ENCODE measurements at places on chromosomes 12 and 14.
A peak's percentile ranks its signal among the peaks of the same experiment; 100 is the strongest.

DNA sequence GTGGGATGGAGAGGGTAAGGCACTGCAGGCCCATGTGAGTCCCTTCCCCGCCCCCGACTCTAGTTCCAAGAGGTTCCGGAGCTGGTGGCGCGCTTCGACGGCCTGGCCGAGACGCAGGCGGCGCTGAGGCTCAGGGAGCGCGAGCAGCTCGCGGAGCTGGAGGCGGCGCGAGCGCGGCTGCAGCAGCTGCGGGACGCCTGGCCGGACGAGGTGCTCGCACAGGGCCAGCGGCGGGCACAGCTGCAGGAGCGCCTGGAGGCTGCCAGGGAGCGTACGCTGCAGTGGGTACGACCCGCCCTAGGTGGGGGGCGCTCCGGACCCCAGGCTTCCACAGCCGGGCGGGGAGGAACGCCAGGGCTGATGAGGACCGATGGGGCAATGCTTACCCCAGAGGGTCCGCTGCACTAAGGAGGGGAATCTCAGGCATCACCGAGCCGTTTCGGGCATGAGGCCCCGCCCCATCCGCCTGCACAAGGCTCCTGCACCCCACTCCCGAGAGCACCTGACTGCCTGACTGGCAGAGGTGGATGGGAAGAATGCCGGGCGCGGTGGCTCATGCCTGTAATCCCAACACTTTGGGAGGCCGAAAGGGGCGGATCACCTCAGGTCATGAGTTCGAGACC is 4.9 kb downstream of the CFAP73 start:
- DNase-seq = peak; percentile 48

- no peak for DNase-seq
Measured at GRCh38 chr14:98606041-98606640, 665.9 kb downstream of the BCL11B start.

DNA sequence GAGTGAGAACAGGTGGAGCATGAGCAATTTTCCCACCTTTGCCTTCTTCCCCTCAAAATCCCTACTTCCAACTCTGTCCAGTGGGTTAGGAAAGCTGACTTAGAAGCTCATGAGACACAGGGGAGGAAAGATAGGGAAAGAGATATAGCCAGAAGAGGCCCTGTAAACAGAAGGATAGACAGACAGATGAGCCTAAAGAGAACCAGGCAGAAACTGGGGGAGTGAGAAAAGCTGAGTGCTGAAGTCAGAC is 5.0 kb downstream of the AJUBA start:
- DNase-seq = no peak

DNA sequence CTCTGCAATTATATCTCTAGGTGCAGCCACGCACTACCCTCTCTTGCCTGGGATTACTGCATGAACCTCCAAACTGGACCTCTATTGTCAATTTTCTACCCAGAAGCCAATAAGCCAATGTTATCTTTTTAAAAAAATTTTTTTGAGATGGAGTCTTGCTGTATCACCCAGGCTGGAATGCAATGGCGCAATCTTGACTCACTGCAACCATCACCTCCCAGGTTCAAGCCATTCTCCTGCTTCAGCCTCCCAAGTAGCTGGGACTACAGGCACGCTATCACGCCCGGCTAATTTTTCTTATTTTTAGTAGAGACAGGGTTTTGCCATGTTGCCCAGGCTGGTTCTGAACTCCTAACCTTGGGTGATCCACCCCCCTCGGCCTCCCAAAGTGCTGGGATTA is 11.2 kb upstream of the PXN start:
- DNase-seq = no peak

DNA sequence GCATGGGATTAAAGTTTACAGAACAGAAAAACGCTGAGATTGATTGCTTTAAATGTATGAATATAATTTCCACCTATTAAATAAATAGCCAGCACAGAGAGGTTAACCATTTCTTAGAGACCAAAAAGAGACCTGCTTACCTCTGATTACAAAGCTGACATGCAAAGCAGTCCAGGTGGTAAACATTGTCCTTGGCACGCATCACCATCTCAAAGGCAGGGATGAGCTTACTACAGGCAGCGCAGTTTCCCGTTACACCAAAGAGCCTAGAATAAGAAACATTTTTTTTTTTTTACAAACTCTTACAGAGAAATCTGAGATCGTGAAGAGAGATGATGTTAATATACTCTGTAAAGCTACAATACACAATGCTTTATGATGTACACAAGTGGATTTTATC is 45.7 kb downstream of the LMO3 start:
- no peak for DNase-seq

DNA sequence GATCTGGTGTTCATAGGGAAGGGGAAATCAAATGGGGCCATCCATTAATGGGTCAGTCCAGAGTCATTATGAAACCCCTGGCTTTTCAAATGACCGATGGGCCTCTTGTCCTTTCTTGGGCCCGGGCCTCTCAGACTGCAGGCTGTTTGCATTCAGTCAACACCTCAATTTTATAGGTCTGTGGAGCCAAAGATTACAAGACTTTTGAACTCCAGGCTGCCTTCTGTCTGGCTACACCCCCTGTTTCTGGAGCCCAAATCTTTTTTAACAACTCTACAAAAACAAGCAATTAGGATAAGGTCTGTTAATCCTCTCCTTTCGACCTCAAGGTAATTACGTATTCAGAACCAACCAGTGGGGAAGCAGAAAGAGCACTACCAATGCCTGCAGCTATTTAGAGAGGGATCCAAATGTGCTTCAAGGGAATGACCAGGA is 35.6 kb downstream of the DUSP6 start:
- no peak for DNase-seq

DNA sequence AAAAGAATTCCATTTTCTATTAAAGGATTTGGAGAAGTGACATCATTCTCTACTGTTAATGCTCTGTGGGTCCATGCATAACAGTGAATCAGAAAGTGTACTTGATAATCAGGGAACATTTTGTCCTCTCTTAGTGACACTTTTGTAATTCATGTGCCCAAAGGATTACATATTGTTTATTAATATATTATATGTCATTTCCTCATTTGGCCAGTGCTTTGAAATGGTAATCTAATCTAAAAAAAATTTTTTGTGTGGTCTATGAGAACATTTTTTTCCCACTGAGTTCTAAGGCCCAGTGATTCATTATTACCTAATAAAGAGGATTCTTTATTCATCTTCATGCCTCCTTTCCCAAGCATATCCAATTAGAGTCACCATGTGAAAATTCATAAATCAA is 79.7 kb upstream of the MYF6 start:
- DNase-seq = no peak

DNA sequence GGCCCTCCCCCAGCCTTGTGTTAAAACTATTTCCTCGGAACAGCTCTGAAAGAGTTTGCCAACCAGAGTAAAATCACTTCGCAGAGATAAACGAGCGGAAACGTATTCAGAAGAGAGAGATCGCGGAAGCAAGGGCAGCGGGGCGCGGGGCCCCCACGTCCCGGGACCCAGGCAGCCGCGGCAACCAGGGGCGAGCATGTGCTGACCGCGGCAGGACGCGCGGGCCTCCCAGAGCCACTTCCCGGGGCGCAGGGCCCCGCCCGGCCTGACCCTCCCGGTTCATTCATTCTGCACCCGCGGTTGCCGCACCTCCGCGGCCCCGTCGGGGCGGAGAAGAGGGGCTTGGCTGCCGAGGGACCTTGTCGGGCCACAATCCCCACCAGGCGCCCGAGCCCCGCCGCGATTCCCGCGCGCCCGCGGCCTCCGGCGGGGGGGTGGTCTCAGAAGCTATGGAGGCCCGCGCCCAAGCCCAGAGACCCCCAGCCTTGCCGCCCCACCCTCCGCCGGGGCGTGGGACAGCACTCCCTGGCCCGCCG is 598 bp downstream of the UBE2N start:
- DNase-seq = no peak

DNA sequence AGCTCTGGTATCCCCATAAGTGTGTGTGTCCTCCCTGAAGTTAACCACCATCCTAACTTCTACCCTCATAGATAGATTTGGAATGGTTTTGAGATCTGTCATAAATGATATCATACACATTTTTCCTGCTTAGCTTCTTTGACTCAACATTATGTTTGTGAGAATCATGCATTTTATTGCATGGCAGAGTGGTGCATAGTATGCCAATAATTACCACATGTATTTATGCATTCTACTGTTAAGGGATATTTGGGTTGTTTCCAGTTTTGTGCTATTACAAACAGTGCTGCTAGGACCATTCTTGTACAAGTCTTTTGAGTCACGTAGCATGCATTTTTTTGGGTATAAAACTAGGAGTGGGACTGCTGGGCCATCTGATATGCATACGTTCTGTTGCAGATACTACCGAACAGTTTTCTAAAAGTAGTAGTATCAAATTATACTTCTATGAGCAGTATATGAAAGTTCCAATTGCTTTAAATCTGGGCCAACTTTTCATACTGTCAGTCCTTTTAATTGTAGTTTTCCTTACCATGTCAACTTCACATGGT is 13.4 kb downstream of the GRIP1 start:
- DNase-seq = no peak

DNA sequence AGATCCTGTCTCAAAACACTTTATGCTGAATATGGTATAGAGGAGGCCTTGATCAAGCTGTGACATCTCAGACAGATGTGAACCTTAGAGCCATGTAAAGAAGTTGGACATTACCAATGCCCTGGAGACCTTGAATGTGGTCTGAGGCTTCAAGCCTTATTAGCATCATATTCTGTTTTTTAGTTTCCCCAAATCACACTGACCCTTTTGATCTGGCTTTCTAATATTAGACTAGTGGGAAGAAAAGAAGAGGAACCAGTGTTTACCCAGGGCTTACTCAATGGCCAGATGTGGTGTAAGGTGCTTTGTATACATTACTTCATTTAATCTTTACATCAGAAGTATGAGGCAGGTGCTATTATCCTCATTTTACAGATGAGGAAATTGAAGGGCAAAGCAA is 10.6 kb upstream of the TBPL2 start:
- no peak for DNase-seq

DNA sequence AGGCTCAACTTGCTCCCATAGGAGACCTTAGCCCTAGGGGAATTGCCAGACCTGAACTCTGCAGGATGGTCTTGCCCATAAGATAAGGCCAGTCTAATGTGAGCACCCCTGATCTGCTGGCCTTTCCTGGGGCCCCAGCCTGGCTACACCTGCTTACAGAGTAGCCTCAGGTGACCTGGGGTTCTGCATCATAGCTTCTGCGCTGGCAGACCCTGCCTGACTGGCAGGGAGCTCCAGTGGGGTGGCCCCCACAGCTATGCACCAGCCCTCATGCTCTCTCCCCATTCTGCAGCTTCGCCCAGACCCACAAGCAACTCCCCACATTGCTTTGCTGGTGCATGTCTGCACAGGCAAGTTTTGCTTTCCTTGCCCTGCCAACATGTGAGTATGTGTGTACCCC is 371.3 kb upstream of the CLEC14A start:
- DNase-seq = no peak

GRCh38 chr12:54661048-54661447 is 12.9 kb upstream of the DCD start:
- DNase-seq = no peak

- no peak for DNase-seq
Measured at GRCh38 chr12:46356655-46357437, 15.7 kb downstream of the SLC38A2 start.

DNA sequence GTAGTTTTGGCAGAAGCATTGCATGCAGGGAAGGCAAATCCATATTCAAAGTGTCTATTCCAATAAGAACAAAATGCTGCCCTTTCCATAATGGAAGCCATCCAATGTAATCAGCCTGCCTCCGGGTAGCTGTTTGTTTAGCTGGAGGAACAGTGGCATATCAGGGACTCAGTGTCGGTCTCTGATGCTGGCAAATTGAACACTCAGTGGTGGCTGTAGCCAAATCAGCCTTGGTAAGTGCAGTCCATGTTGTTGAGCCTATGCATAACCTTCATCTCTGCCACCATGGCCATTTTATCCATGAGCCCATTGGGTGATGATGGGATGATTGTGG is 147.8 kb upstream of the MAX start:
- no peak for DNase-seq

DNA sequence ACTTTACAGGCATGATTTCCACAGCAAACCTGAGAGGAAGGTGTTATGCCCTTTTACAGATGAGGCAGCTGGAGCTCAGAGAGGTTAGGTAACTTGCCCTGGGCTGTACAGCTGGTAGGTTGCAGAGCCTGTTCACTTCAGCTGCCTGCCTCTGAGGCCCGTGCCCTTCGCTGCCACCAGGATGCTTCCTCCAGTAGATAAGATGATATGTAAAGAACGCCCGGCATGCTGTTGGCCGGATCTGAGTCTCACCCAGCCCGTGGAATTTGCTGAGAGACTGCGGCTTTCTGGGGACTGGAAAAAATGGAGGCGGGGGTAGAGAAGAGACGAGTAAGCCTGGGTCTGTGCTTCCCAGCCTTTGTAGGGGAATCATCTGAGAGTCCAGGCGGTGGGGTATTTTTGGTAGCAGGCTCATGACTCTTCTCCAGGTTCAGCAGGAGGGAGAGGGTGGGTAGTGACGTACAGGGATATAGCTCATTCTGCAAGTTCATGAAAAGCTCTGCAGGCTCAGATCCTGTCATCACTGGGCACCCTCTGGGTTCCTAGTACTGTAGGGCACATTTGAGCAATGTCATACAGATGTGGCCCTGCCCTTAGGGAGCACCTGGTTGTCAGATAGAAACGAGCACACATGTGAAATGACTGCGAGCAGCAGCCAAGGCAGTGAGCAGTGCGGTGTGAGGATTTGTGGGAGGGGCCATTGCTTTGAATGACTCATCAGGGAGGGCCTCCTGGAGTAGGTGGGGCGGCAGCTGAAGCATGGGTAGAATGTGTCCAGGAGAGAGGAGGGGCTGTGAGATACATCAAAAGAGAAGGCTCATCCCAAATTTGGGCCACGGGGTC is 159.4 kb downstream of the TSPAN9 start:
- no peak for DNase-seq

DNA sequence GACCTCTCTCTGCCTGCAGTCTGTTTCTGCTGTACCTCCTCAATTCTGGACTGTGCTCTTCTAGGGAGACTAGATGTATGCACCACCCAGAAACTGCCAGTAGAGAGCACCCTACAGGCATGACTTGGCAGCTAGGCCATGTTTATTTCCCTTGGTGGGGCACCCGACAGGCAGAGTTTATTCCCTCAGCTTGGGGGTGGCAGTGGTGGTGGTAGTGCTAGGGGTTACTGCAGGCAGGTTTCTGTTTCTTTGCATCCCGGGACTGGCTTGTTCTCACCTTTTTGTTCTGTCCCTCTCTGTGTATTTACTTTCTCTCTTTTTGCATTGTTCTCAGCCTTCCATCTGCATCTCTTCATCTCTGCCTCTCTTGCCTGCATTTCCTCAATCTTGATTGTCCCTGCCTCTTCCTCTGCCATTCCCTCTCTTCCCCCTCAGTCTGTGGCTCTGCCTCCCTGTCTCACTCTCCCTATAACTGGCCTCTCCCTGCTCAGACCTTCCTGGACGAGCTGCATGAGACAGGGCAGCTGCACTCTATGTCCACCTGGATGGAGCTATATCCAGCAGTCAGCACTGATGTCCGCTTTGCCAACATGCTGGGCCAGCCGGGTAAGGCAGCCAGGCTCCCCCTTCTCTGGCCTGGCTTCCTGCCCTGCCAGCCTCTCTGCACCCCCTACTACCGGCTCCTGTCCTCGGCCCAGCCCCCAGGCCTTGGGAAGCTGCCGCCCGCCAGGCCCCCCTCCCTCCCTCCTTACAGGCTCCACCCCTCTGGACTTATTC is 13.8 kb downstream of the PRPF40B start:
- DNase-seq = no peak

Data from NCI-H1105 treated with DMSO at 0.1 percent for 48 hours (cell line).